Stimulated activated CD4-positive, alpha-beta T cell treated with anti-CD3 and anti-CD28 coated beads, Interleukin-15, amount 100 ng/mL, for 48 hours (primary cell): ENCODE measurements at places on chromosomes 4 and X.

- no peak for DNase-seq
Measured at GRCh38 chr4:107809210-107809609, 15.5 kb upstream of the SGMS2 start.

GRCh38 chr4:128386761-128387599, 99.4 kb upstream of the PGRMC2 start:
- DNase-seq: no peak

- no peak for DNase-seq
Measured at GRCh38 chr4:65450899-65451298, 219.4 kb downstream of the EPHA5 start.

- no peak for DNase-seq
Measured at GRCh38 chr4:174763454-174764104, 65.5 kb downstream of the GLRA3 start.

GRCh38 chr4:138616775-138617174, 374.6 kb upstream of the SLC7A11 start:
- DNase-seq: no peak
